ENCODE measurements at places on chromosomes 7 and 10.

DNA sequence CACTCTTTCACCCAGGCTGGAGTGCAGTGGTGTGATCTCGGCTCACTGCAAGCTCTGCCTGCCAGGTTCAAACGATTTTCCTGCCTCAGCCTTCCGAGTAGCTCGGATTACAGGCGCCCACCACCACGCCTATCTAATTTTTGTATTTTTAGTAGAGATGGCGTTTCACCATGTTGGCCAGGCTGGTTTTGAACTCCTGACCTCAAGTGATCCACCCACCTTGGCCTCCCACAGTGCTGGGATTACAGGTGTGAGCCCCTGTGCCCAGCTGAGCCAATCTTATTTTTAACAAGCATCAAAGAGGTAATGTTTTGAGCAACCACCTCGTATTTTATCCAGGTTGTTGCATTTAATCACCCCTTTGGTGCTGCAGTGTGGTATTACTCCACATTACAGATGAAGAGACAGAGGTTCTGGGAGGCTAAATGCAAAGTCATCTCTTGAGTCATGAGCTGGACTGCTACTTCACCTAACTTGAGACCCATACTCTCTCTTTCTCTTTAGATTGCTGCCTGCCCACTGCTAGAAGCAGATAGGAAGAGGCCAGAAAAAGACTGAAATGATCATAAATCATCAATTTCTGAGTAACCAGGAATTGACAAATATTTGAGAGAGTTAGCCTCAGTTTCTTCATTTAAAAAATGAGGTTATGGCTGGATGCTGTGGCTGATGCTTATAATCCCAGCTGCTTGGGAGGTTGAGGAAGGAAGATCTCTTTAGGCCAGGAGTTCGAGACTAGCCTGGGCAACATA, 116.2 kb downstream of the CAMK1D start:
- no peak for DNase-seq

GRCh38 chr7:18517646-18518045, 22.1 kb downstream of the HDAC9 start:
- no peak for DNase-seq

- DNase-seq, result no peak
Measured at GRCh38 chr10:14833106-14833505, 4.7 kb downstream of the CDNF start.

GRCh38 chr10:69279110-69279509, 814 bp downstream of the HK1 start:
- DNase-seq, result no peak

GRCh38 chr7:4818000-4818794, 42.8 kb downstream of the AP5Z1 start:
- DNase-seq, result no peak

DNA sequence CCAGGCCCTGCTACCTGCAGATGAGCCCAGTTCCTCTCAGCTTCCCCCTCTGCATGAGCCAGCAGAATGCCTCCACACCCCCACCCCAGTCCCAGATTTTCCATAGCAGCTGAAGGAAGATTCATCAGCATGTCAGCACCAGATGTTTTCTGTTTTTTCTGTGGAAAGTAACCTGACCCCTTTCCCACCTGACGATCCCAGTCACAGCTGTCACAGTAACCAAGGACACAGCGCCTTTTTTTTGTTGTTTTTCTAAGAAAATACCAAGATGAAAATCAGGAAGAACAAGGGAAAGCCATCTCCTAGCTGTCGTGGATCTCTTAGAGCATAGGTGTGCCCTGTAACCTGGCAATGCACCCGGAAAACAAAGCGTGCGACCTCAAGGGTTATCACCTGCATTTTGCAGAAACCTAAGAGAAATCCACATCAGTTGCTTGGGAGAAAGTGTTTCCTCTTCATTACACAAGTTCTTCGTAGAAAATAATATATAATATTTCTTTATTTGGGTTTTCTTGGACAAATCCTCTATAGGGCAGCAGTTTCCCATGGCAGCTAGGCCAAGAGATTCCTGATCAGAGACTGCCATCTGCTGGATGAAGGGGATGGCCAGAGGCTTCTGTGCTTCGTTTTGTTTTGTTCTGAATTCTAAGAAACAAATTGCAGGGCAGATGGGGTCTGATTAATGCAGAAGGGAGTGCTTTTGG, 401.9 kb downstream of the TNS3 start:
- peak; percentile 93 for DNase-seq

DNA sequence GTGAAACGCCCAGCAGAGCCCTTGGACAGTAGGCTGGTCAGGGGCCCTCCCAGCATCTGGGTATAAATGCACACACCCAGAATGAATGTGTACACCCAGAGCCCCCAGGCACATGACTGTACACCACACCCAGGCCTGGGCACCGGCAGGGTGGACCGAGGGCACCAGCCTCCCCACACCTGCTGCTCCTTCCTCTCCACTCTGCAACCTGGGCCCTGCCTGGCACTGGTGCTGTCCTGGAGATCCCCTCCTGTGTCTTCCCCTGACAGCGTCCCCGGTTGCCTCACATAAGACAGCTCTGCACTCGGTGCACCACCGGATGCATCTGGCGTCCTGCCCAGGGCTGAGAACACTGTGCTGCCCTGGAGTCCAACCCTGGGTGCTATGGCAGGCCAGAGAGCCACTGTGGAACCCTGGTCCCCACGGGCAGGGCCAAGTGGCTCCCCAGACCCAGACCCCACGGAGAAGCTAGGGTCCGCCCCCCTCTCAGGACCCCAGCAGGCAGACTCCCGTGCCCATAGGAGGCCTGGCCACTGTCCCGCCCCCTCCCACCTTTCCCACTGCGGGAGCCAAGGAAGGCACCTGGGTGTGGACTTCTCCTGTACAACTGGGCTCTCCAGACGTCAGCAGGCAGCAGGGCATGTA, 6.6 kb downstream of the RASGEF1A start:
- no peak for DNase-seq

- DNase-seq, result peak; percentile 89
Measured at GRCh38 chr10:68284062-68285001, 47.5 kb upstream of the HNRNPH3 start.

- DNase-seq, result peak; percentile 62
Measured at GRCh38 chr10:70666960-70667798, 5.1 kb upstream of the ADAMTS14 start.

GRCh38 chr10:90028312-90028711, 326.9 kb downstream of the KIF20B start:
- DNase-seq, result no peak

GRCh38 chr10:969473-970150, 18.6 kb upstream of the GTPBP4 start:
- DNase-seq, result no peak

DNA sequence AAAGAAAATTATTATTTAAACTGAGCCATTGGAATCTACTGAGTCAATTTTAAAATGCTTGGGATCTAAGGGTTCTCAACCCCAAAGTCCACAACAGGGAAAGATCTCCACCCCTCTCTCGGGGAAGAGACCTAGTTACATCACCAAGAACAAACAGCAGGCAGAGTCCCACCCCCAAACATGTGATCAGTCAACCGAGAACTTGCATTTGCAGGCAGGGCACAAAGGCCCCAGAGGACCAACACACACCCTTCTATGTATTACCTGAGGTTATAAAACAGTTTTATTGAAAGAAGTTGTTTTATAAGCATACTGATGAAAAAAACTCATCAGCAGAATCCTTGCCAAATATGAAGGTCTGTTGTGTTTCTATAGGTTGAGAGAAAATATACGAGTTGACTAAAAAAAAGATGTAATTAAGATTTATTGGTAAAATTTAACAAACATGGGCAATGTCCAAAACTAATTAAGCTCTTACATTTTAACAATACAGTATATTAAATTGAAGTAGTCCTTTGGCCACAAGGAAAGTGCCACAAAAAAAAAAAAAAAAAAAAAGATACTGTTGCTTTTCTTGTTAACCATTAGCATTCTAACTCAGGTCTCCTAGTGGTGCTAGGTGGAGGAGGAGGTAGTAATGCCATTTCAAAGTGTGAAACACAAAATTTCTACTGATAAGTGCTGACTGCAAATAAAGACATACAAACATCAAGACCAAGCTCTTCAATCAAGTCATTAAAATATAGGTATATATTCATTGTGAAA, 975 bp upstream of the USP54 start:
- peak; percentile 89 for DNase-seq

GRCh38 chr10:131031346-131031745, 280.2 kb downstream of the TCERG1L start:
- no peak for DNase-seq

- DNase-seq, result no peak
Measured at GRCh38 chr10:130232166-130233034, 96.2 kb downstream of the GLRX3 start.

DNA sequence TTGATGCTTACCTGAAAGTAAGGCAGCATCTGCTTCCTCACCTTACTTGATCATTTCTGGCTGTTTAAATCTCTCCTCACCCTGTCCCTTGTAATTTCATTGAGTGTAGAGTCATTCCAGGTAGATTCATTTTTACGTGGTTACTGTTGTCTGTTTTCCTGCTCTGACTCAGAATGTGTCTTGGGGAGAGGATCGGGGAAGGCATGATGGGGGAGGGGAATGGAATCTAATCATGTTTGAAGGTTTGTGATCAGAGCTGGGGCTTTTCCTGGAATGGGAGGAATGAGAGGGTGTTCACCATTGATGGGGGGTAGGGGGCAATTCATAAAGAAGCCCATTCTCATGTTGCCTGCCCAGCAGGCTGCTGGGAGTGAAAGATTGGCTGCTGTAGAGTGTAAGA, 18.7 kb downstream of the SEC24C start:
- DNase-seq, result no peak

- peak; percentile 37 for DNase-seq
Measured at GRCh38 chr7:44580945-44581878, 819 bp downstream of the TMED4 start.

GRCh38 chr7:117116211-117116610, 162.9 kb downstream of the ST7 start:
- no peak for DNase-seq

DNA sequence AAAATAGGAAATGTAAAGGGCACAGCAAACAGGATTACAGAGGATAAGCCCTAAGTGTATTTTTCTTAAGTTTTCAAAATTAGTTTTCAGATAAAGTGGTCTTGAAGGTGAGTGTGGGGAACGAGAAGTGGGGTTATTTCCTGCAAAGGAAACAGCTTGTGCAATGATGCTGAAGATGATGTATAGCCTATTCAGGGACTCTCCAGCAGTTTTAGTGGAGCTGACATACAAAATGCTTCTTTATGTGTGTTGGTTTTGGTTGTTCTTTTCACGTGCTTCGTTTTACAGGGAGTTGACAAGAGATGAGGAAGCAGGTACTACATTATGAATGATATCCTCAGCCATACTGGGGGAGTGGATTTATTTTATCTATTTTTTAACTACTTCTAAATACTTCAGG, 20.5 kb downstream of the CASD1 start:
- no peak for DNase-seq

- DNase-seq, result no peak
Measured at GRCh38 chr7:25857376-25858067, 294.5 kb upstream of the NFE2L3 start.

GRCh38 chr7:131057015-131057793, 270.5 kb upstream of the MKLN1 start:
- DNase-seq, result peak; percentile 32

GRCh38 chr10:62024026-62024701, 122.7 kb downstream of the ARID5B start:
- DNase-seq, result no peak

GRCh38 chr10:23439961-23440889, 1.4 kb downstream of the OTUD1 start:
- DNase-seq, result peak; percentile 40

DNA sequence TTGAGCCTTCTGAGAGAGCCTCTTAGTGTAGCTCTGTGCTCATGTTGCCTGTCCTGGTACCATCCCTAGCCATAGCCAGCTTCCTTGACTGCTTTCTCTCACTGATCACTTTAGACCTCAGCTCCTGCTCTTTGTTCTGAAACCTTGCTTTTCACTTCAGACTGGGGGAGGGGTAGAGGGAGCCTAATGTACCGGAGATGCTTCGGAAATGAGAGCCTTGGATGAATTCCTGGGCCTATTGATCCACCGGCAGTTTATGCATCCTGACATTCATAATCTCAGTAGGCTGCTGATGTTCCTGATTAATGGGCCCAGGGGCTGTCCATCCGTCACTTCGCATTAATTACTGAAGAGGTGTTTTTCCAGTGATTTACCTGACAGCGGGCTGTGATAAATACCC, 38.8 kb downstream of the R3HCC1L start:
- DNase-seq, result no peak

- DNase-seq, result peak; percentile 11
Measured at GRCh38 chr7:90337106-90337505, 9.4 kb upstream of the GTPBP10 start.

DNA sequence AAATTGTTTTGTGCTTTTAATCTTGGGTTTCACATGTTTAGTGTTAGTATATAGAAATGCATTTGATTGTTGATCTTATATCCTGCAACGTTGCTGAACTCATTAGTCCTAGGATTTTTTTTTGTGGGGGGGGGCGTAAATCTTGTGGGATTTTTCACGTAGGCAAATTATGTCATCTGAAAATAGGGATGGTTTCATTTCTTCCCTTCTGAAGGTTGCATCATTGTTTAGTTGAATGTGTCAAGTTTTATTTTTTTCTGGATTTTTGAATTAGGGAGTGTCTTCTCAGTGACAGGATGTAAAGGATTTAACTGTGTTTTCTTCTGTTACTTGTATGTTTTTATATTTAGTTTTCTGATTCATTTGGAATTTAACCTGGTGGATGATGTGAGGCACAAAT, 26.7 kb downstream of the MKLN1 start:
- DNase-seq, result no peak

DNA sequence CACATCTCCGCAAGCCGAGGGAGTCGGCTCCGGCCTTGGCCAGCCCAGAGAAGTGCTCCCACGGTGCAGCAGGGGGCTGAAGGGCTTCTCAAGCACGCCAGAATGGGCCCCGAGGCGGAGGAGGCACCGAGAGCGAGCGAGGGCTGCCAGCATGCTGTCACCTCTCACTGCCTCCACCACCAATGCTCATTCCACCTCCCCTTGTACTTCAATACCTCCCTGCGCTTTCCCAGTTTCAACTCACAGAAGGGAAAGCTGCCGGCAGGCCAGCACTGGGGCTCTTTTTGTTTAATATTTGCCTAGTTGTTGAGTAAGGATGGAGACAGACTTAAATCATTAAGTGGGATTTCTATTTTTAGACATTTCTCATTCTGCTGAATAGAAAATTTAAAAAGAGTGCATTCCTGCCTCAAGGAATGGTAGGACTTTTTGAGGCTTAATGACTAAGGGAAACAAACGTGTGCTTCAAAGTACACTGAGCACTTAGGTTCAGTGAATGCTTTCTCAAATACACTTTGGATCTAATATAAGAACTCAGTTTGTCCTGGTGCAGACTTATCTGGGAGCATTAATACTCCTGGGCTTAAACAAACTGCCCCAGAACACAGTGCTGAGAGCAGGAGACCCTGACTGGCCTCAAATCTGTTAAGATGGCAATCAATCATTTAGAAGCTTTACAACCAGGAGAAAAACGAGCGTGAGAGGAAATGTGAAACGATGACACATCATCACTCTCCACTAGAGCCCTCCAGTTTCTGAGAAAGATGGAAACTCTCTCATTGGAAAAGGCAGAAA, 131.2 kb downstream of the RALA start:
- peak; percentile 61 for DNase-seq

Data from myocyte (in vitro differentiated cells).